Activated T-helper 1 cell treated with anti-CD3 and anti-CD28 coated beads, Interleukin-2, amount 50 U/mL, for 16 hours (primary cell): ENCODE measurements at places on chromosomes 5 and 9.
A peak's percentile ranks its signal among the peaks of the same experiment; 100 is the strongest.

GRCh38 chr5:60209146-60209840 lies 315.8 kb upstream of the PDE4D start:
- DNase-seq, result no peak

DNA sequence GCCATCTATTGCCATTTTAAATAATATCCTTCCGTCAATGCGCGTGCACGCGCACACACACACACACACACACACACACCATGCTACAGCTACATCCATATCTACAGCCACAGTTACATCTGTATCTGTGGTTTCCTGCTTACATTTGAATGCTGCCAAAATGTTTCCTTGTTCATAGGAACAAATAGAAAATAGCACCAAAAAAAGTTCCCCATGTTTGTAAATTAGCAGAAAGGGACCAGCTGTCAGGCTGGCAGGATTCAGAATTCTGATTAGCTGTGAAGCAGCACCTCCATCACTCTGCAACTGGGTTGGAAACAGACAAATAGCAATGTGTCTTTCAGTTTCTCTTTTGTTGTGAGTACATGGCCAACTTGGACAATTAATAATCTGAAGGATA lies 601.5 kb downstream of the IRX1 start:
- no peak for DNase-seq

DNA sequence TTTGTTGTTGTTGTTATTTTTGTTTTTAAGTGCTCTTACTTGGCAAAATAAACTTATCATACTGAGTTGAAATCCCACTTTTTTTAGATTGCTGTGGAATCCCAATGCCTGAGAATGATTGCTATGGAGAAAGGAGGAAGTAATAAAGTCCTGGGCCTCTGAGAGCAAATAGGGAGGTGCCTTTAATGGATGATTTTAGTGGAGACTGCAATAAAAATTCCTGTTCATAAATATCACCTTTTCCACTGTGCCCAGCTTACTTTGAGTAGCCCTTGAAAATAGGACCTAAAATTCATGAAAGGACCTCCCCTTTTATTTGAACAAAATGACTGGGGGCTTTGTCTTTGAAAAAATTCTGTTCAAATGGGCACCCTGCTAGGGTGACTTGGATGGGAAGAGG lies 21.8 kb upstream of the ANKH start:
- DNase-seq, result no peak

DNA sequence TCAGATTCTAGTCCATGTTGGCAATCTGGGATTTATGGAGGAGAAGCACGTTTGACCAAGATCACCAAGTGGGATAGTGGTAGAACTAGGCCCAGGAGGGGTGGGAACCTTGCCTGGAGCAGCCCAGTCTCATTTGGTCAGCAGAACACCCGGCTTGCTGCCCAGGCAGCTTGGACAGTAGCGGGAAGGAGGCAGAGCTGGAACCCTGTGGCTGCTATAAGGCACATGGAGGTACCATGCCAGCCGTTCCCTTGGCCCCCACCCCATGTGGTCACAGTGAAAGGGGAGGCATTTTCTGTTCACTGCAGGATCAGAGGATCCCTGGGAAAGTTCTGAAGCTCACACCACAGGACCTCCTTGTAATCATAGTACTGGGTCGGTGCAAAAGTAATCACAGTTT lies 75.4 kb upstream of the ORM1 start:
- DNase-seq, result no peak

DNA sequence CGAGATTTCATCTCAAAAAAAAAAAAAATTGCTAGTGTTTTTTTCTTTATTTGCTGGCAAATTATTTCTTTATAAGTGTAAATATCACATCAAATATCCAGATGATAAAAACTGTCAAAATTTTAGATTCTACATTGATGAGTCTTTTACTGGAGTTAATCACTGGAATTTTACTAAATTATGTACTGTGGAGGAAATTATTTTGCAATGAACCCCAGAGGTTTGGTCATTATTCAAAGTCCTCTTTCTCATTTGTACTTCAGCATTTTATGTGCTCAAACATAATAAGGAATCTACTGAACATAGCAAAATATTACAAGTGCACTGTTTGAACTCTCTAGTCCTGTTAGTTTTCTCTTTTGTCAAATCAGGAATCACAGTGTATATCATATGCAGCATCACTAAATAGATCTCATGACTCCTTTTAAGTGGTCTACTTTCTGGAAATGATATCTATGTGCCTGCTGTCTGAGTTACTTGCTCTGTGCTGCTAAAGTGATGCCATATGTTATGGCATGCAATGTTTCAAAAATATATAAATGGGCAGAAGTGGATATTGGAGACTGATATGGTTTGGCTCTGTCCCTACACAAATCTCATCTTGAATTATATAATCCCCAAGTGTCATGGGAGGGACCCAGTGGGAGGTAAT lies 18.0 kb downstream of the OTULINL start:
- no peak for DNase-seq

DNA sequence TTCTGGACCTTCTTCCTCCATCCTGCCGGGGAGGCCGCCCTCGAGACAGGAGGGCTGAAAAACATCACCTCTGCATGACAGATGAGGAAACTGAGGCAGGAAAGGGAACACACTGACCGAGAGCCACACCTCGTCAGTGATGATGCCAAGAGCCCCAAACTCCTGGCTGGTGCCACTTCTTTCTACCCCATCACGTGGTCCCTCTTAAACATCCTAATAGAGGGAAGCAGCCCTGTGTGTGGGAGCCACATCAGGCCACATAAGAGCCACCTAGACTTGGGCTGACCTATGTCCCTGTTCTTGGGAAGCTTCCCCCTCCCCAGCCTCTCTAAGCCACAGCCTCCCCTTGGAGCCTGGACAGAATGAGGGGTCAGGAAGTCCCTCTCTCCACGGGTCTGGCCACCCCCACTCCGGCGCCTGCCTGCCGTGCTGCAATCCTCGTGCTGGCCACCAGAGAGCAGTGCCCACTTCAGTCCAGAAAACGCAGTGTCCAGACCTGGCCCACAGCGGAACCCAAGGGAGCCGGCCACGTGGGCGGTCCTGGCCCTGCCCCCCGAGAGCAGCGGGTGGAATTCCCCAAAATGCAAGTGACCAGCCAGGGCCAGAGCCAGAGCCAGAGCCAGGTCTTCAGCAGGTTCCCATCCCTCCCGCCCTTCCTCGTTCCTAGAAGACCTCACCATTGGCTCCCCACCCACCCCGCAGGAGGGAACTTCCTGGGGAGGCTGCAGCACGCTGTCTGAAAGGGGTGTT lies 54.7 kb upstream of the SARDH start:
- peak; percentile 15 for DNase-seq

DNA sequence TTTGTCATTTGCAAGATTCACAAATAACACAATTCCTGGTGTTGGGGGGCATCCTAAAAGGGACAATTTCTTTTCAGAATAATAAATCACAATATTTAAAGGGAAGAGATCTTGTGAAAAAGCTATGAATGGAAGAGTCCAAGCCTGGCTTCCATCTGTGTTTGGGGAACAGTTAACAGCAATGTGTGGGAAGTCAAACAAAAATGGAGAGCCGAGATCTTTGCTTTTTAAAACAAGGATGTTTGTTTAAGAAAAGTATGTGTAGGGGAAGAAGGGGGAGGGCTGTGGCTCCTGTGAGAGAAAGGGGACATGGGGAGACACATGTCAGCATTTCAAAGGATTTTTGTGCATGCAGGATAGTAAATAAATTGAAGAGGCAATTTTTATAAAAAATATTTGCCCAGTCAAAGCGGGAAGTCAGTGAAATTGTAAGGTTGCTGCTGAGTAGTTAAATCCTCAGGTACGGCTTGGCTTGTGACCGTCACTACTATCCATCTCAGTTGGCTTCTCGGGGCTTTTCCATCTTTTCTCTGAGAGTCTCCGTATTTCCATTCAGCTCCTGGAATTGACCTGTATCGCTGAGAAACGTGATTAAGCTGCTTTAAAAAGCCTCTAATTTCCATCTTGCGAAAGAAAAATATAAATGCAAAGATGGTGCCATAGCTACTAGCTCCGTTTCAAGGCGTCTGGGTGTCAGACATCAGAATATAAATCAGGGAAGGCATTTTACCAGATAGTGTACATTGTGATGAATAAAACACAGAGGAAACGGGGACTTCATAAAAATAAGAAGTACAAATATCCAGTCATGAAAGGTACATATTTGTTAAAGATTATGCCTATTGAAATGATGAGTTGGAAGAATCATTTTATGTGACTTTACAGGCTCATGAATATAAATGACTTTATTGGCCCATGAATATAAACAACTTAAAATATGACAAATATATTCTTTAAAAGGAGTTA lies 52.9 kb upstream of the VCAN start:
- no peak for DNase-seq

DNA sequence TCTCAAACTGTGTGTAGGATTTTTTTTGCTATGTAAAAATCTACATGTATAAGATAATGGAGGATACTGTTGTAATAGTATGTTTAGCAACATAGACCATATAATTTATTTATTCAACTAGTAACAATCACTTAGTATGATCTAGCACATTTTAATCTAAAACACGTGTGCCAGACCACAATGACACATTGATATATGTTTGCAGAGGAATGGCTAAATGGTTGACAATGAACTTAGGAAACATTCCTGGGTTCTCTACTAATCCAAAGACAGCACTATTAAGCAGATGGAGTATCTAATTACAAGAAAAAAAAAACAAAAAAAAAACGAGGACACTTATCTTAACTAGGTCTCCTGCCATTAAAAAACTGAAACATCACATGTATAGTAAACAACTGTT lies 261.7 kb upstream of the PAPPA start:
- DNase-seq, result no peak
